ENCODE measurements at places on chromosomes 7 and 10.

GRCh38 chr7:22182149-22182548 lies 174.8 kb downstream of the RAPGEF5 start:
- no peak for DNase-seq

DNA sequence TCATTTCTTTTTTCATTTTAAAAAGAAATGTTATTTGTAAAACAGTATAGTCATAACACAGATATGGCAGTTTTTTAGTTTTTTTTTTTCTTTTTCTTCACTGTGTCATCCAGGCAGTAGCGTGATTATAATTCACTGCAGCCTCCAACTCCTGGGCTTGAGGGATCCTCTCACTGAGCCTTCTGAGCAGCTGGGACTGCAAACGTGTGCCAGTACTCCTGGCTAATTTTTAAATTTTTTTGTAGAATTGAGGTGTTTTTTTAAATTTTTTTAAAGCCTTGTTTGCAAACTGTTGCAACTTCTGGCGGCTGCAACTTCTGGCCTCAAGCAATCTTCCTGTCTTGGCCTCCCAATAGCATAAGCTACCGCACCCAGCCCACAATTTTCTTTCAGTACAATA lies 63.0 kb downstream of the HELLS start:
- no peak for DNase-seq

GRCh38 chr7:155774947-155775346 lies 37.3 kb downstream of the SHH start:
- no peak for DNase-seq

GRCh38 chr7:50095634-50096033 lies 2.6 kb upstream of the ZPBP start:
- no peak for DNase-seq

GRCh38 chr10:86969421-86970041 lies 1.2 kb downstream of the ADIRF start:
- no peak for DNase-seq

- DNase-seq = no peak
Measured at GRCh38 chr10:19817231-19817933, 1.1 kb downstream of the PLXDC2 start.

DNA sequence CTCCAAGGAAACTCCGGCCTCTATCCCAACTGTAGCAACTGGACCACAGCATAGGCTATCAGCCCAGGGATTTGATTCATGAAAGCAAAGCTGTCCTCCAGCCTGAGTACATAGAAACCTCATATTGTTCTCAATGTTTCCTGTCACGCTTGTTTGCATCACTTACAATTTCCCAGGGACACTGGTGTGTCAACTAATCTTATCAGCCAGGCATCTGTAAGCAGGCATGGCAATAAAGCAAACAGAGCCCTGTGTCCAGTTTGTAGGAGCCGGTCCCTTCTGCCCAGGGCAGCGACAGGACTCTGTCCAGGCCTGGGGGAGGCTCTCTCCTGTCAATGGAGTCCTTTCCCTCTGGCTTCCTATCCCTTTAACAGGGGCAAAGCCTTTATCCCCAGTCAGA lies 23.0 kb upstream of the CDHR3 start:
- DNase-seq = no peak

- no peak for DNase-seq
Measured at GRCh38 chr10:3559527-3559926, 225.5 kb downstream of the KLF6 start.

DNA sequence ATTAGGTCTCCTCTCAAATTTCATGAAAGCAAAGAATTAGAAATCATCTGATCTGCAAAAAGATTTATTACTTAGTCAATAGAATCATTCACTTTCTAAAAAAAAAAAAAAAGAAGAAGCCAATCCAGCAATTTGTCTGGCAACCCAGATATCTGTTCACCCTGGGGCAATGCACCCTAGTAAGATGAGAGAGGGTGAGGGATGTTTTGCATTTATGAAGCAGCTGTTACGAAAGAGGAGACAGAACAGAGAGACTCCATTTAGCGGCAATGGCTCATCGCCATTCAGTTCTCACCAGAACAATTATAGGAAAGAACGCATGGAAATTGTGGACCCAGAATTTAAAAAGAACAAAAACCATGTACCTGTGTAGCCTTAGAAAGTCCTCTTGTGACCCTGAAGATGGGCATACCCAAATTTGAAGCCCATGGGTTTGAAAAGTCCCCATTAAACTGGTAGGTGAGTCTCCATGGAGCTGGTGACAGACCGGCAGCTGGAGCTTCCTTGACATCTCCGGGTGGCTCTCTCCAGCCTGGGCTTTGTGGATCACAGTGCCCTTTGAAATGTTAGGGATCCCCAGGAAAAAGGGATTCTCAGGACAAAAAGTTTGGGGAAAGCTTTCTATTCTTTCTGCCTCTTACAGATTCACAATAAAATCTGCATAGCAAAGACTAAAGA lies 45.5 kb upstream of the CCDC3 start:
- DNase-seq = no peak

DNA sequence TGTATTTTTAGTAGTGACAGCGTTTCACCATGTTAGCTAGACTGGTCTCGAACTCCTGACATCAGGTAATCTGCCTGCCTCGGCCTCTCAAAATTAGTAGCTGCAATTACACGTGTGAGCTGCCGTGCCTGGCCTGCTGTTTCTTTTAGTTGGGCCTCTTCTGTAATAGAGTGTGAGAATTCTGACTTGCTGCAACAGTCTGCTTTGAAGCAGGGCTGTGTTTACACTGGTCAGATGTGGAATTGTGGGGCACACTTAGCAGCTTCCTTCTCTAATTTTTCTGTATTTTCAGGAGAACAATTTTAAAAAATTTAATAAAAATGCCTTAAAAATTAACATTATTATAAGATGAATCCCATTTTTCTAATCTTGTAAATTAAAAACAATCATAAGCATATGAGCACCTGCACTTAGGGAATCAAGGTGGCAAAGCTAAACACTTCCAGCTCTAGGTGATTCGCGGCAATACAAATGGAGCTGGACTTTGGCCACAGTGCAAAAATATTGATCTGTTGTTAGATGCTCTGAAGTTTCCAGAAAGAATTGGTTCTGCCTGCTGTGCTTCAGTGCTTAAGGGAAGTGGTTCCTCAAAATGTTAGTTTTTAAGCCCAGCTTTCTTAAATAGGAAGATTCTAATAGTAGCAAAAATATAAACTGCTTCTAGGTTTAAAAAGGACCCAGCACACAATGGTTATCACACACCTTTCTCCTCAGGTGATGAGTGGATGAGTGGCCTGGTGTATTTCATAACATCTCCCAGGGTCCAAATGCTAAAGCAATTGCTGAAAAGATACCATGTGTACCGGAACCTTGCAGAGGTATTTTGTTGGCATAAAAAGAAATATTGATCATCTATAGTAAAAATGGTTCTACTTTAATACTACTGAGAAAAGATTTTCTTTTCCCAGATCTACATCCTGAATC lies 63.5 kb upstream of the ATRNL1 start:
- no peak for DNase-seq

DNA sequence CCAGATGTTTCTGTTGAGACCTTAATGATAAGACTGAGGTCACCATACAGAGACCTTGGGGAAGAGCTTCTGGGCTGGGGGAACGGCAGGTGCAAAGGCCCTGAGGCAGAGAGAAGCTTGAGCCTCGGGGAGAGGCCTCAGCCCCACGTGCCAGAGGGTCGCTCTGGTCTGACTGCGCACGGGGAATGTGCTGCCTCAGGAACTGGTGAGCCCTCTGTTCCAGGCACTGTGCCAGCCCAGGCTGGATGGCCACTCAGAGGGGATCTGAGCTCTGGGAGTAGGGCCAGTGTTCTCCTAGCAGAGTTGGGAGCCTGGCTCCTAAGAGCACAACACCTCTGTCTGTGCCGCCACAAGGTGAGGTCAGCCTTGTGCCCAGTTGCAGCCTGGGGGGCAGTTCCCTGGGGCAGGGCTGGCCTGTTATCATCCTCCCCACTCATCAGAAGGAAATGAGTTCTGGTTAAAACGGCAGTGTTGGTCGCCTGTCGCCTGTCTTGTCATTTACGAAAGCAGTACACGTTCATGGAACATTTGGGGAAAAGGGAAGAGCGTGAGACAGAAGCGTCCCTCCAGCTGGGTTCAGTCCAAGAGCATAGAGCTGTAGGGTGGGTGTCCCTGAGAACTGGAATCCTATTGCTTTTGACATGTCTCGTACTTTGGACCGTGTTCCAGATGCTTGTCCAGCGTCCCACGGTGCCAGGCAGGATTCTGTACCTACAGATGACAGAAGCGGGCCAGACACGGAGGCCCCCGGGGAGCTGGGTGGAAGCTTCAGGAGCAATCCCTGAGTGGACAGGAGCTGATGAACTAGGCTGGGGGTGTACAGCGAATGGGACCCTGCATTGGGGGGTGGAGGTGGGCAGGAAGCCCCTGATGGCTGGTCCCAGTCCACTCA lies 4.3 kb downstream of the TTYH3 start:
- no peak for DNase-seq

GRCh38 chr7:3193379-3194120 lies 107.5 kb upstream of the SDK1 start:
- no peak for DNase-seq

DNA sequence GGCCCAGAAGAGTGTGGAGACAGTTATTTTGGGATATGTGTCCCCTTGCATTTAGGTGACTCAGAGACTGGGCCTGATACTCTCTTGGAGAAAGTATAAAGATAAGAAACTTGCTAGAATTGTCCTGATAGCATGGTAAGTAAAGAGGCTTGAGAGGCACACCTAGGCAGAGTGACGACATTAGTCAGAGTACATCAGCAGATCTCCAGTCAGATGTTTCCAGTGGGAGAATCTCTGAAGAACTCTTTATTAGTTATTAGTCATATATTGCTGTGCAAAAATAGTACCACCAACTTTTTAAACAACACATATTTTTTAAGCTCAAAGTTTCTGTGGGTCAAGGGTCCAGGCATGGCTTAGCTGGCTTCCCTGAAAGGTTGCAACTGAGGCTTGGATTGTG lies 182.6 kb downstream of the NEBL start:
- DNase-seq = no peak

DNA sequence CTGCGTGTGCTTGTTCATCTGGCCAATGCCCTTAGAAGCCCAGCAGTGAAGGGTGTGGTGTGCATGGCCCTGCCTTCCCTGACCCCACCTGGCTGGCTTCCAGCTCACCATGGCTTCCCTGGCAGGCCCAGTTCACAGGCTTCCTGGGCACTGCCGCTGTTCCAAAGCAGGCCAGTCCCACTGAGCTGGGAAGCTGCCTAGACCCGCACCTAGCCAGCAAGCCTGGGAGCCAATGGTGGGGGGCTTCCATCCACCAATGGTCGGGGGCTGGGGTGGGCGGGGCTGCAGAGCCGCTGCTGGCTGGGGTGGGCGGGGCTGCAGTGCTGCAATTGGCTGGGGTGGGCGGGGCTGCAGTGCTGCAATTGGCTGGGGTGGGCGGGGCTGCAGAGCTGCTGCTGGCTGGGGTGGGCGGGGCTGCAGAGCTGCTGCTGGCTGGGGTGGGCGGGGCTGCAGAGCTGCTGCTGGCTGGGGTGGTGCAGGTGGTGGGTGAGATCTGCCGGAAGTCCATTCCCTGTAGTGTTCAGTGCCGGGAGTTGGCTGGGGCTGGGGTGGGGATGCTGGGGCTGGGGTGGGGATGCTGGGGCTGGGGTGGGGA lies 12.4 kb downstream of the CALY start:
- peak; percentile 54 for DNase-seq

DNA sequence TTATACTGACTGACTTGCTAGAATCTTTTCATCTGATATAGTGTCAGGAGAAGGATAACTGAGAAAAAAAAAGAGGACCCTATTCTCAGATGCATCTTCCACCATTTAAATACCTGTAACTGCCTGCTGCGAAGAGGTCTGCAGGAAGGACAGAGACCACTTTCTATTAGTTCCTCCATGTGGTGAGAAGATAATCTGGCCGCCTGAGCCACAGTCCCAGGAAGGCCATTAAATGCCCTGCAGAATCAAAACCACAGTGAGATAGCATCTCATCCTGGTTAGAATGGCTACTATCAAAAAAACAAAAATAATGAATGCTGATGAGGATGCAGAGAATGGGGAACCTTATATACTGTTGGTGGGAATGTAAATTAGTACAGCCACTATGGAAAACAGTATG lies 19.9 kb upstream of the IFIT1B start:
- no peak for DNase-seq

GRCh38 chr10:79044036-79044632 lies 24.6 kb upstream of the ZMIZ1 start:
- DNase-seq = no peak

- DNase-seq = no peak
Measured at GRCh38 chr10:126421756-126422256, 33.5 kb upstream of the ADAM12 start.

DNA sequence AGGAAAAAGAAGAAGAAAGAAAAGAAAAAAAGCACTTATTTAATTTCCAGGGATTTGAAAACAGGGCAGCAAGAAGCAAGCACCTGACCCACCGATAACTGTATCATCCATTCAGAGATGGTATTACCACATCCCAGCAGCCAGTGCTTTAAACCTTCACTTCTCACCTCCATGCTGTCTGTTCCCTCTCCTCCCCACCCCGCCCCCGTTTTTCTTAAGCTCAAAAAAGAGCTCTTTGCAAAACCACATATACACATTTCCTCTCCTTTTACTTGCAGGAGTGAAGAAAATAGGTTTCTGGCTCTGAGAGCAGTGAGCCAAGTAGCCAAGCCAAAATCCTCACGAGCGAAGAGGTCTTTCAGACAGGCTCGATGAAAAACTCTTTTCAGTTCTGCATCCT lies 2.2 kb downstream of the STOX1 start:
- DNase-seq = no peak

- DNase-seq = no peak
Measured at GRCh38 chr7:80508440-80508839, 3.4 kb downstream of the GNAT3 start.

DNA sequence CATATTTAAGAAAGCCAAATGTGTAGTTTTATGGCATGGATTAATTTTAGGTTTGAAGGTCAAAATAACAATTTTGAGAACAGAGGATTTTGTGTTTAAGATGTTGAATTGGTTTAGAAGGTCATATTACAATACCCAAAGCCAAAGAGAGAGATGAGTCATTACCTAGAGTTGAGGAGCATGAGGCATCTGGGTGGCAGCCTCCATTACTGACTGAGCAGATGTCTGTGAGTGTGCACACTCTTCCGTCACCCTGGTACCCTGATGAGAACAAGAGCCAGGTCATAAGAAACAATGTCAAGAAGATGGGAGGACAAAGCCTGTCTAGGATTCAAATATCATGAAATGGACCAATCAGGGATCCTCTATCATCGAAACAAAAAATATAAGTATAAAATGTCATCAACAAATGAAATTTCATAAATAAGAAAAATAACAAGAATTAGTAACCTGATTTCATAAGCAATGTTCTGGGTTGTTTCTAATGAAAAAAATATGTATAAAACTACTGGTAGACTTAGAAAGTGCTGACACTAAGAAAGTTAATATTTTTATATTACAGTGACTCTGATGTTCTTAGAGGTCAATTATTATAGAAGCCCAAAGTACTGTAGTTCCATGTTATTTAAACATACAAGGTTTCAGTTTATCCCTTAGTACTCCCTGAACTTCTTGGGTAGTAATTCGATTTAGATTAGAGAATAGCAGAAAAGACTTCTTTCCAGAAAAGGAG lies 20.0 kb downstream of the CUBN start:
- DNase-seq = no peak

- no peak for DNase-seq
Measured at GRCh38 chr10:67587771-67588170, 108.2 kb downstream of the CTNNA3 start.

- DNase-seq = no peak
Measured at GRCh38 chr10:114743521-114744231, 77.9 kb upstream of the FHIP2A start.
